ENCODE measurements at places on chromosomes 4 and X. TPM values are rescaled to one million over a fixed set of nuclear protein-coding genes. Genes with fewer than 3 reads are reported as not detected.

- H3K4me1 ChIP-seq, result no peaks in the 10 kb centered on the region
- peaks cover 3% of the 10 kb centered on the region for H3K27me3 ChIP-seq
- no peak overlapping the region for H3K4me3 ChIP-seq
- H3K36me3 ChIP-seq, result no peaks in the 10 kb centered on the region
- DNase-seq, result no peak
These were observed 7.4 kb upstream of the PGRMC1 start for GRCh38 chrX:119228512-119229252.

DNA sequence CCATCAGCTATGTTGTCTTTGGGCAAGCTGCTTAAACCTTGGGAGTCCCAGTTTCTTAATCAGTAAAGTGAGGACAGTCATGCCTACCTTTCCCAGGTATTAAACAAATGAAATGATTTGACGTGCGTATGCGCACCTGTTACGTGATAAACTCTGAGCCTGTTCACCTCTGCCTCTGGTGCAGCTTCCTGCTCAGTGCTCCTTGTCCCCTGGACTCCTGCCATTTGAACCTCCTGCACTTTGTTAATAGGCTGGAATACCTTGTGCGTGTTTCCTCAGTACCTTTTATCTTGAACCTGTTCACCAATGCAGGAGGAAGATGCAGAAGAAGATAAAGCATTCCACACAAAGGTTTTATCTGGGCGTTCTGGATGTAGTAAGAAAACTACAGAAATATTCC is 211.9 kb downstream of the CEP135 start:
- DNase-seq, result no peak
- H3K4me1 ChIP-seq, result no peaks in the 10 kb centered on the region
- H3K27me3 ChIP-seq, result no peaks in the 10 kb centered on the region
- no peak overlapping the region for H3K4me3 ChIP-seq

GRCh38 chr4:147542229-147542990 is 61.5 kb downstream of the EDNRA start:
- peak overlapping the region; percentile 14 for H3K4me3 ChIP-seq
- no peaks in the 10 kb centered on the region for H3K4me1 ChIP-seq
- H3K36me3 ChIP-seq, result no peaks in the 10 kb centered on the region
- no peak overlapping the region for H3K27ac ChIP-seq
- H3K27me3 ChIP-seq, result no peaks in the 10 kb centered on the region
- peak; percentile 23 for DNase-seq

DNA sequence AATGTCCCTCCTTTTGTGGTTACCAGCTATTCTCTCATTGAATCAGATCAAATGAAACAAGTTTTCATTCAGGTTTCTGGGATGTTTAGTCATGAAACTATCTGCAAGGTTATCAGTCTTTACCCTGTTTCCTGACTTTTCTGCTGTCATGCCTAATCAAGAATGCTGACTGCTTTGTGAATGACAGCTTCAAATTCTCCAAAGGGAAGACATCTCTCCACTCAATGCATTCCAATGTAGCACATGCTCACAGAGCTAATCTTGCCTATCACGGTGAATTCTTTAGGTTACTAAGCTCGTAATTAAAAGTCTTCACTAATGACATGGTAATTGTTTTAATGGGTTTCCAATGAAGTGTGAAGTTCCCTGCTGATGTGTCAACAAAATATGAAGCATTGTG is 1068.5 kb downstream of the PCDH7 start:
- DNase-seq, result no peak
- H3K27me3 ChIP-seq, result no peaks in the 10 kb centered on the region
- no peak overlapping the region for H3K27ac ChIP-seq
- no peaks in the 10 kb centered on the region for H3K36me3 ChIP-seq
- H3K4me1 ChIP-seq, result no peaks in the 10 kb centered on the region

DNA sequence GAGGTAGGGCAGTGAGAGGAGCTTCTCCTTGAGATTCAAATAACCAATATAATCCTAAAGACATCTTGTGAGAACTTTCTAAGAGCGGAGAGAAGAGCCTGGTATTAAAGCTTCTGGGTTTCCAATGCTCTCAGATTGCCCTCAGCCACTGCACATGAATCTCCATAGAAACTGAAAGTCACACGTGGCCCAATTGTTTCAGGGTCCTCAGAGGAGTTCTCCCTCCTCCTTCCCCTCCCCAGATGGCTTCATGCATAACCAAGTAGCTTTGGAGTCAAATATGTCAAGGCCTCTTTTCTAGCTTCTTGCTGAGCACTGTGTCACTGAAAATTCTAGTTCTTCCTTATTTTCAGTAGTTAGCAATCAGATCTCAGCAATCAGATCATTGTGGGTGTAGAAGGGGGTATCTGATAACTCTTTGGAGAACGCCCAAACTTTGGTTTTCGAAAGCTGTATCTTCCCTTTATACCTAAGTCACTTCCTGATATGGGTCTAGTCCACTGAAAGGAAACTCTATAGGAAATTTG is 2.2 kb downstream of the BTK start:
- no peaks in the 10 kb centered on the region for H3K27me3 ChIP-seq
- H3K36me3 ChIP-seq, result no peaks in the 10 kb centered on the region
- H3K4me1 ChIP-seq, result no peaks in the 10 kb centered on the region
- peak; percentile 57 for DNase-seq

DNA sequence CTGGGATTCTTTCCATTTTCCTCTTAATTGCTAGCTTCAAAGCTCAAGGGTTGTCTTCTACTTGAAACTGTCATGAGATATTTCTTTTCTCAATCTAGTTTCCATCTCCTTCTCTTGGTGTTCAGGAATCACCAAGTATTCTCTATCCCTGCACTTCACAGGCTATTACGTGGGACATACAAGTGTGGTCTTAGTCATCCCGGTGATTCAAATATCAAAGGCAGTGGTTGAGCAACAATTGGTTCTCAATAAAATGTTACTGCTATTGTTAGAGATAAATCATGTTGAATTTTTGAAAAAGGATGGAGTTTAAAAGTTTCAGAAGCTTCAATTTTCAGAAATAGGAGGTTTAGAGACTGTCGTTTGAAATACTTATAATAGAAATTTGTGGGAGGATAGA is 812.9 kb downstream of the FSTL5 start:
- no peaks in the 10 kb centered on the region for H3K27me3 ChIP-seq
- no peak overlapping the region for H3K4me3 ChIP-seq
- no peak for DNase-seq
- H3K36me3 ChIP-seq, result no peaks in the 10 kb centered on the region

DNA sequence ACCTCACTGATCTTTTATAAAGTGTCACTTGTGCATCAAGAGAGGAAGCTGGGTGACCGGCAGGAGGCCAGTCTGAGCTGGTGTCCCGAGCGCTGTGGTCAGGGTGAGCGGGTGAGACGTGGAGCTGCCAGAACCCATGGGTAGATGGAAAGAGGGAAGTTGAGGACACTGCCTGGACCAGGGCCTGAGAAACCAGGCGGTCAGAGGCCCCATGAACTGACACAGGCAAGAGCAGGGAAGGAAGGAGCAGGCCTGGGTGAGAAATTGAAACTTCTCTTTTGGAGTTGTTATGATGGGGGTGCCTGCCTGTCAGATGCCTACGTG is 192.6 kb downstream of the AFAP1 start:
- no peak overlapping the region for H3K27ac ChIP-seq
- no peak overlapping the region for H3K4me3 ChIP-seq
- no peaks in the 10 kb centered on the region for H3K27me3 ChIP-seq
- H3K36me3 ChIP-seq, result no peaks in the 10 kb centered on the region

- no peak overlapping the region for H3K27ac ChIP-seq
- no peaks in the 10 kb centered on the region for H3K27me3 ChIP-seq
- no peak overlapping the region for H3K4me3 ChIP-seq
- no peak for DNase-seq
These were observed 152.6 kb downstream of the LDB2 start for GRCh38 chr4:16745887-16746286.

GRCh38 chr4:40910706-40911105 is 161.0 kb downstream of the NSUN7 start:
- H3K27me3 ChIP-seq, result no peaks in the 10 kb centered on the region
- no peak overlapping the region for H3K27ac ChIP-seq
- no peak for DNase-seq
- H3K4me1 ChIP-seq, result peaks cover 5% of the 10 kb centered on the region
- no peaks in the 10 kb centered on the region for H3K36me3 ChIP-seq
- no peak overlapping the region for H3K4me3 ChIP-seq

DNA sequence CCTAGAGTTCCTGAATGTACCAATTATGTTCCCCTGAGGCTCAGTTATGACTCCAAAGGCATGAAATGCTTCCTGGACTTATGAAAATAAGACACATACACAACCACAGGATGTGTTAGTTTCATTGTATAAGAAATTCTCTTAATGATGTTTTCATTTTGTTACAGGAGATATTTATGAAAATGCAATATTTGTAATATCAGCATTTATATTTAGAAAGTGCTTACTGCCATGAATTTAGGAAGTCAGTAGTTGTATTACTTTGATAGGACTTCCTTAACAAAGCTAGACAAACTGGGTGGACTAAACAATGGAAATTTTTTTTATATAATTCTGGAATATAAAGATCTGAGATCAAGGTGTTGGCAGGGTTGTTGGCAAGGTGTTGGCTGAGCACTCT is 572.1 kb upstream of the IGFBP7 start:
- H3K27ac ChIP-seq, result no peak overlapping the region
- no peaks in the 10 kb centered on the region for H3K27me3 ChIP-seq
- no peak overlapping the region for H3K4me3 ChIP-seq

GRCh38 chr4:31114816-31115215 is 394.6 kb downstream of the PCDH7 start:
- no peaks in the 10 kb centered on the region for H3K36me3 ChIP-seq
- no peak for DNase-seq
- no peaks in the 10 kb centered on the region for H3K4me1 ChIP-seq
- H3K4me3 ChIP-seq, result no peak overlapping the region
- H3K27ac ChIP-seq, result no peak overlapping the region

- H3K4me3 ChIP-seq, result no peak overlapping the region
- H3K4me1 ChIP-seq, result no peaks in the 10 kb centered on the region
- no peaks in the 10 kb centered on the region for H3K36me3 ChIP-seq
- peaks cover 8% of the 10 kb centered on the region for H3K27me3 ChIP-seq
- no peak for DNase-seq
These were observed 96.4 kb downstream of the CPZ start for GRCh38 chr4:8688908-8689445.

- no peak for DNase-seq
- no peak overlapping the region for H3K4me3 ChIP-seq
- no peaks in the 10 kb centered on the region for H3K36me3 ChIP-seq
- H3K27ac ChIP-seq, result no peak overlapping the region
These were observed 54.6 kb downstream of the C4orf50 start for GRCh38 chr4:5963611-5964010.

- H3K27me3 ChIP-seq, result no peaks in the 10 kb centered on the region
- no peak for DNase-seq
- no peak overlapping the region for H3K27ac ChIP-seq
- no peaks in the 10 kb centered on the region for H3K36me3 ChIP-seq
These were observed 30.0 kb downstream of the OTUD6A start for GRCh38 chrX:70092247-70092646.

DNA sequence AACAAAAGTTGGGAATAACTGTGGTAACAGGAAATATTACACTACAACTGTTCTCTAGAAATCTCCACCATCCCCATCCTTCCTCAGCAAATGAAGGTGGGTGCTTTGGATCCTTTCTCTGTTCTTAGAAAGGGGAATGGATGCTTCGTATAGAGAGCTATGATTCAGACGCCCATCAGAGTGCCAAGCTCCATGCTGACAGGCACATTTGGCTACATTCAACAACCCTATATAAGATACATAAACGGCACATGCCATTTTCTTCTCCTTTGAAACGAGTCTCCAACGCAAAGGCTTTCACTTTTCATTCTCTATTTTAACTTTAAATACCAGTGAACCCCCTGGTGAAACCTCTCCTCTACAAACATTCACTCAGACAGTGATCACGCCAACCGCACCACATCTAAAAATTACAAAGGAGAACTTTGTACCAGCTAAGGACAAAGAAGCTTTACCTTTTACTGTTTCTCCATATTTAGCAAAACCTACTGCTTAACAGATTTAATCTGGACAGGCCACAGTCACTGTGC is 172.5 kb downstream of the TSPAN5 start:
- H3K27ac ChIP-seq, result no peak overlapping the region
- H3K4me3 ChIP-seq, result no peak overlapping the region
- H3K4me1 ChIP-seq, result no peaks in the 10 kb centered on the region
- no peaks in the 10 kb centered on the region for H3K27me3 ChIP-seq
- DNase-seq, result no peak

GRCh38 chr4:146495269-146495668 is 26.5 kb downstream of the SLC10A7 start:
- no peaks in the 10 kb centered on the region for H3K36me3 ChIP-seq
- H3K27ac ChIP-seq, result no peak overlapping the region
- DNase-seq, result no peak
- H3K4me3 ChIP-seq, result no peak overlapping the region

The TMPRSS11A gene
- not detected for total RNA-seq

The NRK gene
- 5.0 TPM for total RNA-seq

The RBM46 gene
- not detected for total RNA-seq

The ATP1B4 gene
- not detected for total RNA-seq

The XAGE3 gene
- not detected for total RNA-seq

The TCP11X2 gene
- not detected for total RNA-seq

The F9 gene
- total RNA-seq, result not detected

The GC gene
- total RNA-seq, result 0.69 TPM

Measured in kidney (tissue), 22 donors.